CD4-positive, alpha-beta T cell treated with Interleukin-6 for 4 hours (primary cell): ENCODE measurements at places on chromosomes 1 and 21.

- DNase-seq, result no peak
These were observed 33.3 kb downstream of the PTPRF start for GRCh38 chr1:43563876-43564539.

DNA sequence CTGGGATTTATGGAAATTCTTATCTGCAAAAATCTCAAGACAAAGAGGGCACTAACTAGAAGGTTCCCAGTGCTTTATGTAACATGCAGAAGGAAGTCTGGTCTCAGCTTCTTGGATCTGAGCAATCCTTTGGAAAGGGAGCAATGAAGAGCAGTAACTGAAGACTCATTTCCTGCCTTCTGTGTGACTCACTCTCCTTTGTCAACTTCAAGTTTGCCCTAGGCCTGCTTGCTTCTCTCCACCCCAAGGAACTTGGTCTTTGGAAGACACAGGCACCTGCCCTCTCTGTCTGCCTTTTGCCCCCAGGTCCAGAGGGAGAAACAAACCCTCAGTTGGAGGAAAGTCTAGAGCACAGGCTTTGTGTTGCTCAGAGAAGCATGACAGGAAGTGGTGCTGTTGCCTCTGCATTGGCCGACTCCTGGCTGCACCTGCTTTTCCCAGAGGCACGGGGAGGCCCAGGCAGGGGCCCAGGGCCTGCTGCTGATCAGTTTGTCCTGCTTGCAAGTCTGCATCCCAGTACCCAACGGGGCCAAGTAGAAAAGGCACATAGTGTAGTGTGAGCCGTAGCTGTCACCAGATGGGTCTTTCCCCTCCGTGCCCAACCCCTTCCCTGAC is 137.2 kb downstream of the DHRS3 start:
- DNase-seq, result peak; percentile 62

DNA sequence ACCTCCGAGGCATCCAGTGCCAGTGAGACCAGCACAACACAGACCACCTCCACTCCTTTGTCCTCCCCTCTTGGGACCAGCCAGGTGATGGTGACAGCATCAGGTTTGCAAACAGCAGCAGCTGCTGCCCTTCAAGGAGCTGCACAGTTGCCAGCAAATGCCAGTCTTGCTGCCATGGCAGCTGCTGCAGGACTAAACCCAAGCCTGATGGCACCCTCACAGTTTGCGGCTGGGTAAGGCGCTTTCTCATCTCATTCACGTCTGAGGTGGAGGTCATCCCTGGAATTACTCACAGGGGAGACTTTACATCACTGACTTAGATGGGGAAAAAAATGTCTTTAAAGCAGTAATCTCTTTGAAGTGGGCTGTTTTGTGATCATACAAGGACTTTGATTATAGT is 106.3 kb downstream of the CD247 start:
- no peak for DNase-seq

DNA sequence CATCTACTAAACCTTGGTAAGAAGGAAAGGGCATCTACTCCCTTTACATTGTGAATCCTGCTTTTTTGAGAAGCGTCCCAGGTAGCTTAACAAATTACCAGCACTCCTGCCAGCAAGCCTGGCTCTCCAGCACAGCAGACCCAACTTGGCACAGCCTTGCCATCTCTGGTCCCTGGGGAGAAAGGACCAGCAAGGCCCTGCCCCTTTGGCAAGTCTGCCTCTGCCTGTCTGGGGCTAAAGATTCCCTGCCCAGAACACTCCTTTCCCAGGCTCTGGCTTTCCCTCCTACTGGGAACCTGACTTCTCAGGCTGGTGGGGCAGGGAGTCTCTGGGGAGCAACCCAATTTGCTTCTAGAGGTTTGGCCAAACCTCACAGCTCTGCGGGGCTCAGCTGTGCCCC is 68.5 kb downstream of the ATP2B4 start:
- DNase-seq, result no peak

GRCh38 chr1:38772953-38773352 is 86.6 kb downstream of the RRAGC start:
- no peak for DNase-seq

DNA sequence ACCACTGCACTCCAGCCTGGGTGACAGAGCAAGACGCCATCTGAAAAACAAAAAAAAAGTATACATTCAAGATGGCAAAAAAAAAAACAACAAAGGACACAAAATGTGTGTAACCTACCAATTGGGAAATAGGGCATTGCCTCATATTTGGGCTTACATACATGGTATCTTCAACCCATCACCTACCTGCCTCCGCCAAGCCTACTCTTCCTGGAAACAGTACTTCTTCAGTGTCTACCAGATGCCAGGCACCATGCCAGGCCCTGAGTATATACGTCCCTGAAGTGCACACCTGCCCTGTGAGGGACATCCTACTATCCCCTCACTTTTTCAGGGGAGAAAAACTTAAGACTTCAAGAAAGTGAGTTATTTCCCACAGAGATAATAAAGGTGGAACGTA is 160.2 kb downstream of the TOMM20 start:
- DNase-seq, result no peak

GRCh38 chr1:245292553-245292952 is 137.8 kb downstream of the KIF26B start:
- DNase-seq, result no peak

DNA sequence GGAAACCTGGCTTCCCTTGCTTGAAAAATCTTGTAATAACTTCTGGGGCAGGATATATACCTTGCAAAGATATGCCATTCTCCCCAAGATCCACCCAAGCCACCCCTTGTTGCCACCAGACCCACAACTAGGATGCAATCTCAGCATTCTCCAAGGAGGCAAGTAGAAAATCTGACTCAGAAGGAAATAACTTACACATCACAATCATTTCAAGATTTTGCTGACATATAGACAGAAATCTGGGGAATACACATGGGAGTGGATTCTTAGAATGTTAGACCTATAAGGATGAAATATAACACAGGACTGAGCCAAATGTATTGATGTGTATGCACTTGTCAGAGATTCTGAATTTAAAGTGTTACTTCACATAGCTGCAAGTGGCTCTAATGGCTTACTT is 14.8 kb upstream of the ZDHHC18 start:
- no peak for DNase-seq

DNA sequence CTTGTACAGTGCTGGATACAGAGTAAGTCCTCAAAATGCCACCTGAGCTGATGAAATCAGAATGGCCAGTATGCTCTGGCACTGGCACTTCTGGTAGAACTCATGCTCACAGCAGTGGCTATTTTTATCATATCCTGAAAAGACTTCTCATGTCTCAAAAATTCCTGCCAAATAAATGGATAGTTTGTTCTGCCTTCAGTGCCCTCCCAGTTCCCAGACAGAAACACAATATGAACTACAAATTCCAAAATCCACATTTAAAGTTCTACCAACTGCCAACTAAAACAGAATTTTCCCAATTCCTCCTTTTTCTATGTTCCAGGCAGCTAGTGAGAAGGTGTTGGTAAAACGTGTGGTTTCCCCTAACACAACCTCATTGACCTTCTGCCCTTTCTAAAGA is 51.4 kb upstream of the RGS1 start:
- DNase-seq, result no peak
